AG10803 (cell line): ENCODE measurements at places on chromosomes 6 and 20.

DNA sequence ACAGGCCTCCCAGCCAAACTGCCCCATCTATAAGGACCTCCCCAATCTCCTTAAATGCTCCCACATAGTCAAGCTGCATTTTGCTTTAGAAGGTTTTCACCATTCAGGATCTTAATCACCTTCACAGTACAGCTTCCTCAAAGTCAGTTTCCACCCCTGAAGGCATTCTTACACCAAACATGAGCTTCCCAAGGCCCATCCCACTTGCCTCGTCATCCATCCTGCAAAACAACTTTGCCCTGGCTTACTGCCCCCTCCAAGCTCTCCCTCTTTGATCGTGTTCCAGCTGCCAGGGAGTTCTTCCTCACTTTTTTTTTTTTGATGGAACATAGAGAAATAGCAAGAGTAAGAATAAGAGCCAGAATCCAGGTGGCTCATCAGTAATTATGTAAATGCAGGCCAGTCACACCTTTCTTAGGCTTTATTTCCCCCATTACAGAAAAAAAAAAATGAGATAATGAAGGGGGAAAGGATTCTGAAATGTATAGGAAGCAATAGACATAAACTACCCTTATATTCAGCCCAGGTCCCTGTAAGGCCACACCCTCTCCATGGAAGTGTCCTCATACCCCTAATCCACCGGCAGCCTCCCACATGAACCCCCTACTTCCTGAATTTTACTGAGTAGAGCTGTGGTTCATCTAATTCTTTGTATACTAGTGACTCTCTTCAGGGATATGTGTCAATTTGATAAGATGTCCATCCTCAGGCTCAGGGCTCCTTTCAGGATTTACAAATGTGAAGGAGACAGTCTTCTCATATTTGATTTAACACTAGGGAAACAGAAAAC lies 12.7 kb downstream of the TRIM27 start:
- DNase-seq: no peak

GRCh38 chr6:38975621-38976049 lies 72.9 kb upstream of the GLP1R start:
- no peak for DNase-seq

- no peak for DNase-seq
Measured at GRCh38 chr20:46261456-46262253, 46.6 kb downstream of the CDH22 start.

- peak; percentile 1 for DNase-seq
Measured at GRCh38 chr6:61809004-61809595, 476.9 kb downstream of the KHDRBS2 start.

DNA sequence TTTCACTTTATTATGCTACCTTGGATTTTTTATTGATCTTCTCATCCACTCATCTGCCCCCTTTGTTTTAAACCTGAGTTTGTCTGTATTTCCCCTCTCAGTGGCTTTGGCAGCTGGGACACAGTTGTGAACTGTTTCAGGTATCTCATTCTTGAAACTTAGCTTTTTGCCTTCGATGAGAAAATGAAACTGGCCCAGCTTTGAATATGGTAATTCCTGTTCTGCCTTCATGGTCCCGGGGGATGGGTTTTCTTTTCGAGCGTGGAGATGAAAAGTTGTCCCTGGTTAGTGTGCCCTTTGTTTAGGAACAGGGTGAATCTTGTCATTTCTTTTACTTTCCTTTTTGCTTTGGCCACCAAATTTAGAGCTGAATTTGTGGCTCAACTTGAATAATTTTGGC lies 25.6 kb downstream of the DHX35 start:
- no peak for DNase-seq

GRCh38 chr6:70051197-70052124 lies 185.1 kb downstream of the COL19A1 start:
- DNase-seq: no peak

DNA sequence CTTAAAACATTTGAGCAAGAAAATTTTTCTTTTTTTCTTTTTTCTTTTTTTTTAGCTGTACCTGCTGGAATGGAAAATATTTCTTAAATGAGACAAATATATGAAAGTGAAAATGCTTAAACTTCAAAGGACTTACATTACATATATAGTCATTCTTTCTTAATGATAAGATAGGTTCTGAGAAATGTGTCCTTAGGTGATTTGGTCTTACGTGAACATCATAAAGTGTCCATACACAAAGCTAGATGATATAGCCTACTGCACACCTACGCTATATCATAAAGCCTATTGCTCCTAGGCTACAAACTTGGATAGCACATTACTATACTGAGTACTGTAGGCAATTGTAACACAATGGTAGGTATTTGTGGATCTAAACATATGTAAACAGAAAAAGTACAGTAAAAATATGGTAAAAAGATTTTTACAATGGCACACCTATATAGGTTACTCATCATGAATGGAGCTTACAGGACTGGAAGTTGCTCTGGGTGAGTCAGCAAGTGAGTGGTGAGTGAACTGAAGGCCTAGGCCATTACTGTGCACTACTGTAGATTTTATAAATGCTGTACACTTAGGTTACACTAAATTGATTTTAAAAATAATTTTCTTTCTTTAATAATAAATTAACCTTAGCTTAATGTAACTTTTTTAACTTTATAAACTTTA lies 54.6 kb downstream of the RPP21 start:
- DNase-seq: peak; percentile 5

GRCh38 chr6:111358454-111358853 lies 124.6 kb downstream of the REV3L start:
- DNase-seq: no peak

DNA sequence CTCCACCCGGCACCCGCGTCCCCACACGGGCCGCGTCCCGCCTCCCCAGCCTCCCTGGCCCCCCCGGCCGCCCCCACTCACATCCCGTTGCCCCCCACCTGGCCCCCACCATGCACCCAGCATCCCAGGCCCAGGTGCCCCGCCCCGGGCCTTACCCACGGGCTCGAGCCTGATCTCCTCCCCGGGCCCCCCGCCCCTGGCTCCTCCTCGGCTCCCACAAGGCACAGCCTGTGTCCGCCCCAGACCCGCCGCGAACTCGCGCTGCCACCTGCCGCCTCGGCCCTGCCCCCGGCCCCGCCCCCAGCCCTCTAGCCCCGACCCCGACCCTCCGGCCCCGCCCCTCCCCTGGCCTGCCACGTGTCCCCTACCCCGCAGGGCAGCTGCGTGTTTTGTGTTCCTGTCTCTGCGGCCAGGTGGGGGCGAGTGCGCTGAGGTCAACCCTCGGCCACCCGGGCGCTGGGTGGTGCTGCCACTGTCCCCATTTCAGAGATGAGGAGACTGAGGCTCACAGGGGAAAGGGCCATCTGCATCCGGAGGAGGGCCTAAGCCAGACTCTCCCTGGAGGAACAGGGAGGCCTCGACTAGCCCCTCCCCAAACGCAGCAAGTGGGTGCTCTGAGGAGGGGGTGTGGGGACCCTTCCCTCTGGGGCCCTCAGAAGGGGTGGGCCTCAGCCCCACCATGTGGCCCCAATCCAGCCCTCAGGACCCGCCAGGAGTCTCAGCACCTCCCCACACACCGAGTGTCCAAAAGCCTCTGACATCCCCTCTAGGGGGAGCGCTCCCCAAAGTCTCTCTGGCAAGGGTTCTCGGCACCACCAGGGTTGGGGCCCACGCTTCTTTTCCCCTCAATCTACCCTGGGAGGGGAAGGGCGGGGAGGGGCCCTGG lies 99.8 kb downstream of the TAF4 start:
- no peak for DNase-seq

DNA sequence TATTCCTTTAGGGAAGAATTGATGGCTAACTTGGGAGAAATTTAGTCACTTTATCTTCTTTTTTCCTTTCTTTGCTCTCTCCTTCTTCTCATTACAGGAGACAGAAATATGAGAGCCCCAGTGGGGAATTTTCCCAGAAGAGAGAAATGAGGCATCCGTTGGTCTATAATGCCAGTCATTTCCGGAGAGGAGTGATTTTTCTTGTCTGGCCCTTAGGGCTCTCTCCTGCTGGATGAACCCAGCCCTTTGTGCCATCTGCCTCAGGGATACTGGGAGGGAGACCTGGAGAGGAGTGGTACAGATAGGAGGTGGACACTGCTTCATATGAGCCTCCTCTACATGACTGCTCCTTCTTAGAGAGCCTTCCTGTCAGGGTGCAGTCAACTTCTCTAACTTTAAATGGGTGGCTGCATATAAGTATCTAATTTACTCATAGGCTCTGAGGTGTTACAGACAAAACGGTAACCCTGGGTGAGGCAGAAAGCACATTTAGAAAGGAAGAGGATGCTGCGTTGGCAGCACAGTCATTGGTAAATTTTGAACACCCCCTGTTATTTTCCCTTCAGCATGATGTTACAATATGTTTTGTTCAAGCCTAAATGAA lies 21.9 kb downstream of the RIMS1 start:
- DNase-seq: no peak

DNA sequence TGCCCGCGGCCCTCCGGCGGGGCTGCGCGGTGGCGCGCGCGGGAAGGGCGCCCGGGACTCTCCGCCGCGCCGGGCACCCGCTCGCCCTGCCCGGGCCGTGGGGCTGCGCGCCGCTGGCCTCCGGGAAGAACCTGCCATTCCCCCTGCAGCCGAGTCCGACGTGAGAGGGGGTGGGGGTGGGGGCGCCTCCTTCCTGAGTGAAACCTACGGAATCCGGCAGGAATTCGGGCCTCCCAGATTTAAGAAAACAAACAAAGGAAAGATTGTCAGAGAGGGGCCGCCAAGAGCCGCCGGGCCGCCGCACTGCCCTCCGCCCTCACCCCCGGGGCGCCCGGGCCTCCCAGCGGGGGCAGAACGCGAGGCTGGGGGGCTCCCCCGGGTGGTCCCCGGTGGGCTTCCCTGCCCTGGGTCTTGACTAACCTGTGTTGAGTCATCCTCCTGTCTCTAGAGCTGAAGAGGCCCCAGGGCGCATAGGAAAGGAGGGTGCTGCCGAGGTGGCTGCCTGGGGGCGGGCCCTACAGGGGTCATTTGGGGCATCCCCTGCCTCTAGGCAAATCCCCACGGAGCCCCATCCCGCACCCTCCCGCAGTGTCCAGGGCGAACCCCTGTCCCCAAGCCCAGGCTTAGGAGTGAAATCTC lies 42.2 kb upstream of the FOXP4 start:
- peak; percentile 42 for DNase-seq

- no peak for DNase-seq
Measured at GRCh38 chr6:39822846-39823815, 31.0 kb downstream of the DAAM2 start.

DNA sequence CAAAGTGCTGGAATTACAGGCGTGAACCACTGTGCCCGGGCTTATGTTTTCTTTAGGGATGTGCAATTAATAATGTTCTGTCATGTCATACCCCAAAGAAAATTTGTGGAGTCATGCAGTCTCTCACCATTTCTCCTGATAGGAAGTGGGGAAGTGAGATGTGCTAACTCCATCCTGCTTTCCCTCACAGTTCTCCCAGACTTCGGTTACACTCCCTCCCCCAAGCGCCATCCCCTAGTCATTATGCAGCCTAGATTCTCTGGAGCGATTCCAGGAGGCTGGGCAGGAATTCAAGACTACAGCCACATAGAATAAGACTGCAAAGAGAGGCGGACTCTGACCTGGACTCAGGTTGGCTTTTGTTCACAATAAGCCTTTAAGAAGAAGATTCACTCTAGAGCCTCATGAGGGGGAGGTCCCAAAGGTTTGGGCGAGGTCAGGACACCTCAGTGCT lies 271.4 kb downstream of the ALDH8A1 start:
- DNase-seq: no peak

GRCh38 chr20:12090920-12091319 lies 173.2 kb downstream of the BTBD3 start:
- DNase-seq: no peak

- no peak for DNase-seq
Measured at GRCh38 chr6:106474466-106474865, 113.9 kb downstream of the CRYBG1 start.

DNA sequence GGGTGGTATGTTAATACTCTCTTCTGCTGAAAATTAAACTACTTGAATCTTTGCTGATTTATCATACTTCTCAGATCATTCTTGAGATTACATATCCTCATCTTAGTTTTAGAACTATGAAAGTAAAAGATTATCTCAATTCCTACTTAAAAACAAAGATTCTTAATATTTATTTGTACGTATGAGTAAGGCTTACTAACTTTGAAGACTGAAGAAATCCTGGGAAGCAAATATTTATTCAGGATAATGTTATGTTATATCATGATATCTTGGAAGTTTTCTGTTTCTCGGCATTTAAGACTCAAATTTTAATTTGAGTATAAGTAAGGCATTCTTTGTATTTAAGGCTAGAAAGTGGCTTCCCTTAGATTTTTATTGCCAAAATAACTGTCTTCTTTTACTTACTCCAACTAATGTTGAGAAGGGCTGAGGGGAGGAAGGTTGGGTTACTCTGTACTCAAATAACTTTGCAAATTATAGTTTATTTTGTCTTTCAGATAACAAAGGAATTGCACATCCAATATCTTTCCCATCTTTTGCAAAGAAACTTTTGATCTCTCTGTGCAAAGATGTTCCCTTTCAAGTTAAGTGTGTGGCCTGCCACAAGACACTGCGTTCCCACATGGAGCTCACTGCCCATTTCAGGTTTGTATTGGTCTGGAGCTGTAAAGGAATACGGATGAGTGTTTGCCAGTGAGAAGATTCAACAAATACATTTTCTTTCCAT lies 30.5 kb upstream of the BAG2 start:
- DNase-seq: no peak

GRCh38 chr6:127096167-127096566 lies 22.3 kb upstream of the RSPO3 start:
- no peak for DNase-seq

GRCh38 chr6:124684621-124685020 lies 277.6 kb upstream of the RNF217 start:
- peak; percentile 22 for DNase-seq

DNA sequence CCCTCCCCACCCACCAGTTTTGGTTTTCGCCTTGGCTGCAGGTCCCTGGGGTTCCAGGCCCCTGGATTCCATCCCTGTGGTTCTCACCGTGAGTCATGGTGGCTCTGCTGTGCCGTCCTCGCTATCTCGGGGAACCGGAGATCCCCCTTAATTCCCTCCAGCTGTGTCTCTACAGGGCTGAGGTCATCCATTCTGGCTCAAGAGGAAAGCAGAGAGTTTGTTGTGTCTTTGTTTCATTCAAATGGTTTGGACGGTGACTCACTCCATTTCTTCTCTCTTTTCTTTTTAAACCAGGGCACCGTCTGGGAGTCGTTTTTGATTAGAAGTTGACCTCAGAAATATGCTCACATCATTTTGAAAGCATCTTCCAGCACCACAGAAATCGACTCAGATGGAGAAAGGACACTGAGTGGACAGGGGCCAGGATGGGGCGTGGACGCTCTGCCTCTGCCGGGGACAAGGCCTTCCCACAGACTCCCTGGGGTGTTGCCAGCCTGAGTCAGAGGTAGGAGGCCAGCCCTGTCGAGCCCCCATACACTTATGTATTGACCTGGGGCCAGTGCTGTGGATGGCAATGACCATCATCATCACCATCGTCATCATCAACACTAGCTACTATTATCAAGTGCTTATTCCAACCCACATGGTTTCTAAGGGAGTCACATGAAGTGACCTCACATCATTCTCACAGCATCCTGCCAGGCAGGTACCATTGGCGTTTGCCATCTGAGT lies 176.2 kb downstream of the NFATC2 start:
- peak; percentile 100 for DNase-seq

DNA sequence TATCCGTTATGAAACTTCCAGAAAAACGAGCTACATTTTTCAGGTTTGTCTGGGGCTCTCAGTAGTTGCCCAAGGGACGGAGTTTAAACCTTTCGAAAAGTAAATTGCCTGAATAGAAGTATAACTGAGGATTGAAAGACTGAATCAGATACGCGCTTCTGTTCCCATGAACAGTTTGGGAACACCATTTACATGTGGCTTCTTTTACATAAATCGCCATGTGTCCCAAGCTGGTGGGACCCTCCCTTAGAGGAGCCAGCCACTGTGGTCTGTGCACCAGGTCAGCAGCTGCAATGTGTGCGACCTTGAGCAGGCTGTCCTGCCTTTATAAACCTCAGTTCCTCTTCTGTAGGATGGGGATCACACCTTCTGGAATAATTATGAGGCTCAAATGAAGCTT lies 11.0 kb downstream of the ENTPD6 start:
- no peak for DNase-seq
